ENCODE measurements at places on chromosomes 2 and 18.

DNA sequence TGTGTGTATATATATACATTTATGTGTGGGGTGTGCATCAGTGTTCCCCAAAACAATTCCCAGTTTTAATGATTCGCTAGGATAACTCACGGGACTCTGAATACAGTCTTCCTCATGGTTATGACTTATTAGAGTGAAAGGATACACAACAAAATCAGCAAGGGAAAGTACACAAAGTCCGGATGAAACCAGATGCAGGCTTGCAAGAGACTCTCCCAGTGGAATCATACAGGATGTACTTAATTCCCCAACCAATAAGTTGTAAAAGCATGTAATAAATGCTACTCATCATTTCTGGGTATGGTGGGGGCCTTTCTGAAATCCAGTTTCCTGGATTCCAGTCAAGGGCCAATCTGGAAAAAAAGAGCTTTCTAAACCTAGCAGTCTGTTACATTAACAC, 654.1 kb upstream of the SYT4 start:
- no peak for DNase-seq

DNA sequence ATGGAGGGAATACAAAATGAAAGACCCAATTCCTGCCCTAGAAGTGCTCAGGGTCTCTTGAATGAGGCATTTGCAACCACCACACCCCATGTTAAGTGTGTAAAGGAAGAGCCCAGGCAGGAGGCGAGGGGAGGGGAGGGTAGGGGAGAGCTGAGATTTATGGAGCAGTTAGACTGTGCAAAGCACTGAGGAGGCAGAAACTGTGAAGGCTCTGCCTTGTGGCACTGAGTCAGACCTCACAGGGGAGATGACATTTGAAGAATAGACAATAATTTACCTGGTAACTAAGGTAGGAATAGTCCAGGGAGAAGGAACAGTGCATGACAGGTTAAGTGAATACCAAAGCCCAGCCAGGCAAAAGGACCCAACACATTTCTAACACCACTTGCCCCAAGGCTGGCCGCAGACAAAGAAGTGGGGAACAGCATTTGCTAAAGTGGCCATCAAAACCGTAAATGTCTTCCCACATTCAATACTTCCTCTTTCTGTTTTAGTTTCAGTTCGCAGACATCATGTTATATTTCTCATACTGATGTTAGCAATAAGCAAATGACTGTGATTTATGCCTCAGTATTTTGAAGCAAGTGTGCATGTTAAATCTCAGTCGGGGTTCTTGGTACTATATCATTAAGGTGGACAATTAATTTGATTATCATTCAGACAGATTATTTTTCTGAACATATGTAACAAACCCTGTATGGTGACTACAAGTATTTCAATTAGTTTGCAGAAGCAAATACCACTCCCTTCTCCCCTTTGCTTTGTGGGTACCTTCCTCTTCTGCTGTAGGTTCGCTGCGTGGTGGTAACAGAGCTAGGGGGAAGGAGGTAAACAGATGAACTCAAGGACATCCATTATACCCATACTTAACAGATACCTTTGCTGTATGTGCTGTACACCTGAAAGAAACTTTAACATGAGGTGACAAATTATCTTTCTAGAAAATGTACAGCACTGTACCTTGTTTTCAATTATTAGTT, 27.5 kb downstream of the CDH20 start:
- peak; percentile 25 for DNase-seq

- DNase-seq, result no peak
Observed at GRCh38 chr2:129876541-129876940, 102.9 kb upstream of the RAB6C start.

GRCh38 chr2:169221745-169222369, 140.5 kb downstream of the LRP2 start:
- DNase-seq, result peak; percentile 64

GRCh38 chr2:215615803-215616174, 179.9 kb upstream of the FN1 start:
- no peak for DNase-seq

DNA sequence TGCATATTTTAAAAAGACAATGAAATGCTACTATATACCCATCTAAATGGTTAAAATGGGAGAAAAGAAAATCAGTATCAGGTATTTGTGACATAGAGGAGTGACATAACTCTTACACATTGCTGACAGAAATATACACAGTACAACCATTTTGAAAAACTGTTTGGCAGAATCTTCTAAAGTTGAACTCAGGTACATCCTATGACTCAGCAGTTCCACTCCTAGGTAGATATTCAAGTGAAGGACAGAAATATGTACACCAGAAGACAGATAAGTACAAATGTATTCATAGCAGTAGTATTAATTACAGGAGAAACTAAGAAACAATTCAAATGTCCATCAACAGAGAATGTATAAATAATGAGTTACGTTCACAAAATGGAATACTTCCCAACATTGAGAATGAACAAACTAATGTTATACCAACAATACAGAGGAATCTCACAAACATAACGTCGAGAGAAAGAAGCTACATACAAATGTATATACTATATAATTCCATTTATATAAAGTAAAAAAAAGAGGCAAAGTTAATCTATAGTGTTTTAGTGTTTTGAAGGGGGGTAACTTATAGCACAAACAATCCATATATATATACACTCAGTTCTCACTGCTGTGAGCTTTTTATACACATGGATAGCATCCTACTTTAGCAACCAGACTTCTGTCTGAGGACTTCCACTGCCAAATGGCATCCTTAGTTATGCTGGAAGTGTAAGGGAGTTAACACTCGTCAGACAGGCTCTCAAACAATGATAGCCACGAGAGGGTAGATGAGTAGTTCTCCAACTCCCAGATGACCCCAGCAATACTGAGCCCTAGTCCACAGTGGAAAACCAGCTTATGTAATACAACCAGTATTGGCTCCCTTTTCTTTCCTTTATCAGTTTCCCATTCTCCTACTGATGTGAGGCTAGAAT, 172.5 kb downstream of the NBAS start:
- no peak for DNase-seq

GRCh38 chr2:184463102-184463865, 135.0 kb upstream of the ZNF804A start:
- no peak for DNase-seq

GRCh38 chr2:172804423-172804822, 68.8 kb downstream of the RAPGEF4 start:
- DNase-seq, result no peak

- DNase-seq, result no peak
Observed at GRCh38 chr2:502831-503230, 174.4 kb downstream of the TMEM18 start.

DNA sequence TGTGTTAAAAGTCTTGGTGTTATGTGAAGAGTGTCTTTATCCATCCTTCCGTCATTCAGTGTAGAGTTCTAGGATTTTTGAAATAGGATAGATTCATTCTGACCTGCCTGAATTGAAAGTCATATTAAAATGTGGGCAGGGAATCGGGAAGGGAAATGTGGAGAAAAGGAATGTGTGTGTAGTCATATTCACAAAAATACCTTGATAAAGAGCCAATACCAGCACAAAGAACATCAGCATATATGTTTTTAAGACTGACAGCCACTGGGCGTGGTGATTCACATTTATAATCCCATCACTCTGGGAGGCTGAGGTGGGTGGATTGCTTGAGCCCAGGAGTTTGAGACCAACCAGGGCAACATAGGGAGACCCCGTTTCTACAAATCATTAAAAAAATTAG, 188.1 kb downstream of the CAMKMT start:
- no peak for DNase-seq

DNA sequence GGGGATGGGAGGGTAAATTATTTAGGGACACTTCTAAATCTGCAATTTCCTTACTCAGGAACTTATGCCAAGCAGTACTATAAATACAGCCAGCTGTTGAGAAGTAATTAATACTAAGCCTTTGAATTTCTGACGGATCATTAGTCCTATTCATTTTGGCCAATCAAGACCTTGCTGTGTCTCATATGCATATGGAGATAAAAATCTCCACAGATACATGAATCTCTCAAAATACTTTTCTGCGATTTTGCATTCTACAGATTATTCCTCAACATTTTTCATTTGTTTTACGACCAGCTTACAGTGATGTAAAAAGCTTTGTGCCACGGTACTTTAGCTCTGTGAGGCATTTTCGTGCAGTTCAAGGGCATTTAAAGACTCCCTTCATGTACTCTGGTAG, 16.7 kb downstream of the LANCL1 start:
- DNase-seq, result no peak

DNA sequence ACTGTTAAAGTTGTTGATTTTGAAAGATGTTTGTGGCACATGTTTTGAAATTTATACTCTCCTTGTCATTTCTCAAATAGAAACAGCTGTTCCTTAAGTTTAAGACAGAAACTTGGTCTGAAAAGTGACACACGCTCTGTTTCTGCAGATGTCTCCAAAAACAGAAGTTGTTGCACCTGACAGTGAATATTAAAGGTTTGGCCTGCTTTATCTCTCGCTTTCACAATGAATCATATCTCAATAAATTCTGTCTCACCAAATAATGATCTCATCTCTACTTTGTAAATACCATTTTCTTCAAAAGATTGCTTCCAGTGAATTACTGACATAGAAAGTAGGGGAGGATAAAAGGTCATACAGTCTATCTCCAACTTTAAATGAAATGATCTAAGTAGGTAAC, 294.9 kb upstream of the SYT4 start:
- no peak for DNase-seq

GRCh38 chr2:234763002-234763873, 188.6 kb upstream of the SH3BP4 start:
- DNase-seq, result no peak

DNA sequence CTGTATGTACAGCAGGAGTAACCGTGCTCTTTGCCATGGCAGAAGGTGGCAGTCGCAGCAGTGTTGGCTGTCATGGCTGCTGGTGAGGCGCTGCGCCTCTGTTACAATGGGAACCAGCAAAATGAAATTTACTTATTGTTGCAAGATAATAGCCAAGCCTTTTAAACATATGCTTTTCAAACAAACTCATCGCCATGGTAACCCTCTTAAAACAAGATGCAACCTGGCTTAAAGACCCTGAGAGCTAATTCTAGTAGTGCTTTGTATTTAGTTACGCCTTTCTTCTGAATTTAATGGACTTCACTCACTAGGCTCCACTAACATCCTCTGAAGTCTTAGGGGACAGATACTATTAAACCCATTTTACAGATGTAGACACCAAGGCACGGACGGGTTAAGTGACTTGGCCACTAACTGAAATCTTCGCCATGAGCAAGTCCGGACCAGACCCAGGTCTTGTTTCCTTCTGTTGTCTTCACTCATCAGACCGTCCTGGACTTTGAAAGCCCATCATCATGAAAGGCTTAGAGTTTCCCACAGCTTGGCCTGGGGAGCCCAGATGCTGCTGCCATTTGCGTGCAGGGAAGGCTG, 111.6 kb upstream of the ODC1 start:
- DNase-seq, result no peak

DNA sequence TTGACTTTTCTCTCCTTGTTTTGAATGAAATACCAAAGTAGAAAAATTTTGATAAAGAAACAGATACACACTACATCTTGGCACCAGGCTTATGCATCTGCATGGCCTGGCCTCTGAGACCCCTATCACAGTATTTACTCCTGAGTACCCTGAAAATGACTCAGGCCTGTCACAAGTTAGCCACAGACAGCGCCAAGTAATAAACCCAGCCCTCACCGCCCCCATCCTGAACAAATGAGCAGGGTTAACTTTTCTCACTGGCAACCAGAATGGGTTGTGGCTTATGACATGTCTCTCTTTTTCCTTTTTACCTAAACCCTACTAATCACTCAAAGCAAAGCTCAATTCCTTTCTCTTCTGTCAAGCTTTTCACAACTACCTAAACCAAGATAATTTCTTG, 35.3 kb downstream of the SPRED2 start:
- no peak for DNase-seq

DNA sequence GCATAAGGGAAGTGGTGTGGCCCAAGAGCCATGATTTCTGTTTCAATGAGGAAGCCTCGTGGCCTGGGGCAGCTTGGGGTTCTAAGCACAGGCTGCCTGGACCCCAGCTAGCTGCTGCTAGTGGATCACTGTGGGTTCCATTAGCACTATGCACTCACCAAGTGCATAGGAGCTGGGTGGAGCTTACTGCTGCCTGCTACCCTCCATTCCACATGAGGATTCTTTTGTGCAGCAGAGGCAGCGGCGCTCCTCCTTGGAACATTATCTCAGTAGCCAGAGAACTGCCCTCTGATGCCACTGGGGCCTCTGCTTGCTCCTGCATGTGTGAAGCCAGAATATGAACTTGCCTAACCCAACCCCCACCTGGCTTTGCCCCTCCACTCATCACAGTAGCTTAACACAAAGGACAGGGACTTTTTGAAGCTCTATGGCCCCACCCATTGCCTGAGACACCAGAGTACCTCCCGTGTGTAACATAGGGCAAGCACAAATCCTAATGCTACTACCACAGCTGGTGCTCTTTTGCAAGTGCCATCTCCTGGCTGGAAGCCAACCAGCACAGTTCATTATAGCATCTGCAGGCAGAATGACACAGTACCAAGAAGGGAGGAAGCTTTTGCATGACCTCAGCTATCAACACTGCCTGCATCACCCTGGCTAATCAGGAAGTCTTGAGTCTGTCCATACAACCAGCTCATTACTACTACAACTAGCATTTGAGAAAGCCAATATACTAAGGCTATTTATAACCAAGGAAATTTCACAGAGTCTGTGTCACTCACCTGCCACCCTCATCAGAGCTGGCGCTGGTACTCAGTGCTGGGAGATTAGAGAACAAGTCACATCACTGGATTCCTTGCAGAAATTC, 297.0 kb upstream of the GULP1 start:
- peak; percentile 51 for DNase-seq
